Osteocyte (in vitro differentiated cells): ENCODE measurements at places on chromosomes 2 and 18. TPM values are rescaled to one million over a fixed set of nuclear protein-coding genes. Genes with fewer than 3 reads are reported as not detected.

- H3K4me3 ChIP-seq: no peak overlapping the region
- H3K27ac ChIP-seq: no peak overlapping the region
- H3K4me1 ChIP-seq: peaks cover 6% of the 10 kb centered on the region
- no peak for DNase-seq
These were observed 931.1 kb downstream of the LRP1B start for GRCh38 chr2:141199711-141200110.

DNA sequence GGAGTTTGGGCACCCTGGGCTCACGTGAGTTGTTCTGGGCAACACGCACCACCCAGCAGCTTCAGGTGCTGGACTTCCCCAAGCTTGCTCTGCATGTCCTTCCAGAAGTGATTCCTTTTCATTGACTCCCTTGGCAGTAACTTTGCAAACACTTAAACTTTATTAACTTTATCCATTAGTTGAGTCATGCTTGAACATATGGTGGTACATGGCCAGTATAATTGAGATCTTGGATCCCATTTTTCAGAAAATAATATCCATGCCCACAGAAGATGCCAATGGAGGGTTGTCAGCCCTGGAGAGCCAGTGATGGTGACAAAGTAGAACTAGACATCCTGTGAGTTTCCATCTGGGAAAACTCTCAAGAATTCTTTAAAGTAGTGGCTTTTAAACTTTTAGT lies 144.2 kb downstream of the COPS8 start:
- no peak for DNase-seq
- H3K27me3 ChIP-seq: no peaks in the 10 kb centered on the region
- no peak overlapping the region for H3K27ac ChIP-seq
- no peak overlapping the region for H3K4me3 ChIP-seq
- H3K4me1 ChIP-seq: peaks cover 17% of the 10 kb centered on the region

DNA sequence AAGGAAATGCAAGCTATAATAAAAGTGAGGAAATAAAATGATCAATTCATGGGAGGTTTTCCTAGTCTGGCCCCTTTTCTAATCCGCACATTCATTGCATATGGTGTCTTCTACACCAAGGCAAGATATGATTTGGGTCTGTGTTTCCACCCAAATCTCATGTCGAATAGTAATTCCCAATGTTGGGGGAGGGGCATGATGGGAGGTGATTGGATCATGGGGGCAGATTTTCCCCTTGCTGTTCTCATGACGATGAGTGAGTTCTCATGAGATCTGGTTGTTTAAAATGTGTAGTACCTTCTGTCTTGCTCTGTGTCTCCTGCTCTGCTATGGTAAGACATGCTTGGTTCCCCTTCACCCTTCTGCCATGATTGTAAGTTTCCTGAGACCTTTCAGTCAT lies 315.4 kb downstream of the CYRIA start:
- H3K4me1 ChIP-seq: no peaks in the 10 kb centered on the region
- no peaks in the 10 kb centered on the region for H3K27me3 ChIP-seq
- H3K36me3 ChIP-seq: no peaks in the 10 kb centered on the region
- H3K4me3 ChIP-seq: no peak overlapping the region

MEIS1 gene
- total RNA-seq: 0.86 and 0.91 TPM in 2 replicates

GRCh38 chr18:48766026-48766425 lies 184.7 kb downstream of the SMAD7 start:
- peaks cover 37% of the 10 kb centered on the region for H3K36me3 ChIP-seq
- H3K27me3 ChIP-seq: no peaks in the 10 kb centered on the region
- no peak overlapping the region for H3K27ac ChIP-seq
- peaks cover 18% of the 10 kb centered on the region for H3K4me1 ChIP-seq
- no peak overlapping the region for H3K4me3 ChIP-seq

GRCh38 chr2:196086517-196087368 lies 18.1 kb upstream of the DNAH7 start:
- no peaks in the 10 kb centered on the region for H3K36me3 ChIP-seq
- DNase-seq: no peak
- H3K27ac ChIP-seq: no peak overlapping the region
- H3K4me1 ChIP-seq: peaks cover 16% of the 10 kb centered on the region

GRCh38 chr18:55879331-55879730 lies 291.3 kb upstream of the TCF4 start:
- H3K27ac ChIP-seq: no peak overlapping the region
- H3K36me3 ChIP-seq: no peaks in the 10 kb centered on the region
- peaks cover 13% of the 10 kb centered on the region for H3K4me1 ChIP-seq
- no peak for DNase-seq
- H3K27me3 ChIP-seq: no peaks in the 10 kb centered on the region

DNA sequence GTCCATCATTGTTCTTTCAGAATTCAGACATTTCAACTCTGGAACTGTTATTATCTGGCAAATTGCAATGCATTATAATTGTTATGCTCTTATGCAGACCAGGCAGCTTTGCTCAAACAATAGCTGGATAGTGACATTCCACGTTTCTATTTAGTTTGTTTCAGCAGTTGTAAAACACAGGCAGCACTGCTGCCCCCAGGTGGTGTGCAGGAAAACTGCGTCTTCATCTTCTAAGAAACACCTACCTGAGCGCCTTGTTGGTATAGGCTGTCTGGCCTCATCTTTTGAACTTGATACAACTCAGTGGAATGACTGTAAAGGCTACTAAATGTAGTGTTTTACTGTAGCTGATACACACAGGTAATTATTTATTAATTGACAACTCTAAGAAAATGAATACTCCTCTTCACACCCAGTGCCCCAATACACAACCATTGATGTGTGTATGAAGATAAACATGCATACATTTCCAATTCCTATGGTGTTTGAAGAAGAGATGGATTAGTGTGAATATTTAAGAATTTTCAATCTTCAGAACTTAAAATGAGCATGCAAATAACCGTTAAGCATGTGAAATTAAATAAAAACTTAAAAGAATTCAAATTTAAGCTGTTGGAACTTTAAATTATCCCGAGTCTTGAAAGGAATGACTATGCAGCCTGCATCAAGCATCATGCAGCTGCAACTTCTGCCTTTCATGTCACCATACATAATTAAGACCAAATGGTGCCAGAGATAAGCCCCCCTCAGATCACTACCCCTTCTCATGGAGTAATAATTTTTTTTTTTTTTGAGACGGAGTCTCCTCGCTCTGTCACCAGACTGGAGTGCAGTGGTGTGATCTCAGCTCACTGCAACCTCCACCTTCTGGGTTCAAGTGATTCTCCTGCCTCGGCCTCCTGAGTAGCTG lies 85.6 kb downstream of the CD8B2 start:
- H3K4me3 ChIP-seq: no peak overlapping the region
- no peak for DNase-seq
- H3K4me1 ChIP-seq: peaks cover 20% of the 10 kb centered on the region
- no peaks in the 10 kb centered on the region for H3K36me3 ChIP-seq

- H3K36me3 ChIP-seq: no peaks in the 10 kb centered on the region
- peak overlapping the region; percentile 62 for H3K27ac ChIP-seq
- peak overlapping the region; percentile 87 for H3K4me3 ChIP-seq
- no peak for DNase-seq
These were observed 1.4 kb downstream of the CCDC85A start for GRCh38 chr2:56185101-56185581.

INHBB gene
- 0.50 and 0.62 TPM in 2 replicates for total RNA-seq

GRCh38 chr2:28271919-28272250 lies 120.8 kb upstream of the FOSL2 start:
- H3K27me3 ChIP-seq: no peaks in the 10 kb centered on the region
- H3K4me1 ChIP-seq: peaks cover 52% of the 10 kb centered on the region
- H3K36me3 ChIP-seq: no peaks in the 10 kb centered on the region
- peak overlapping the region; percentile 45 for H3K27ac ChIP-seq

GRCh38 chr2:95158891-95159619 lies 593 bp downstream of the ZNF514 start:
- DNase-seq: no peak
- no peaks in the 10 kb centered on the region for H3K27me3 ChIP-seq
- H3K4me3 ChIP-seq: peak overlapping the region; percentile 82
- H3K27ac ChIP-seq: peak overlapping the region; percentile 70

DAPL1 gene
- not detected in 2 replicates for total RNA-seq

DNA sequence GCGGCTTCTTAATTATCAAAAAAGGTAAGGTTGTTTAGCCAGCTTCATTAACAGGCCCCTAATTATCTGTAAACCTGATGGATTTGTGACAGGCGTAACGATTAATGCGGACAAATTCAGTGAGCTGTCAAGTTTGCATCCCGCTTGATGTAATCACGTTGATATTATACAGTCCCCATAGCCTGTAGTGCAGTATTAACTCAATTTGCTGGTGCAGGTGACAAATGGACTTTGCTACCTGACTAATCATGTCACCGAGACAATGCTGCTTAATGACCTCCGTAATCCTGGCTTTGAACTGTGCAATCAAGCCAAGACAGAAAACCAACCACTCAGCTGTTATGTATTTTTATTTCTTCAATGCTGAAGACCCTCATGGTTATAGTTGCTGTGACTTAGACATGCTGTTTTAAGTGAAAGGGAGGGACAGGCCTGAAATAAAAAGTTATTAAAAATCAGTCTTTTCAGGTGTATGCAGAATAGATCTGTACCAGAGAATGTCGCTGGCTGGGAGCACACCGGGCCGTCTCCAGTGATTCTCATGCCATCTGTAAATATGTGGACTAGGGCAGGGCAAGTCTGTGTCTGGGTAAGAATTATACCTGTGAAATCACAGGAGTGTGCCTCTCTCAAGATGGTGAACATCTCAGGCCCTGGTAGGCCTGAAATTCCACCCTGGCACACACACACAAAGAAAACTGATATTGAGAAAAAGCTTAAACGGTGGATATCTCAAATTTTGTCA lies 4.3 kb downstream of the TSHZ1 start:
- no peak overlapping the region for H3K27ac ChIP-seq
- no peak for DNase-seq
- H3K36me3 ChIP-seq: peaks cover 4% of the 10 kb centered on the region

- H3K27ac ChIP-seq: no peak overlapping the region
- no peaks in the 10 kb centered on the region for H3K4me1 ChIP-seq
- no peaks in the 10 kb centered on the region for H3K36me3 ChIP-seq
- no peak for DNase-seq
- H3K27me3 ChIP-seq: peaks cover 2% of the 10 kb centered on the region
- H3K4me3 ChIP-seq: no peak overlapping the region
These were observed 124.0 kb downstream of the TMEM200C start for GRCh38 chr18:5771343-5771742.

GRCh38 chr2:226754821-226755604 lies 44.6 kb downstream of the IRS1 start:
- no peak overlapping the region for H3K4me3 ChIP-seq
- peaks cover 36% of the 10 kb centered on the region for H3K4me1 ChIP-seq
- H3K36me3 ChIP-seq: no peaks in the 10 kb centered on the region

CCL20 gene
- total RNA-seq: not detected in 2 replicates

DNA sequence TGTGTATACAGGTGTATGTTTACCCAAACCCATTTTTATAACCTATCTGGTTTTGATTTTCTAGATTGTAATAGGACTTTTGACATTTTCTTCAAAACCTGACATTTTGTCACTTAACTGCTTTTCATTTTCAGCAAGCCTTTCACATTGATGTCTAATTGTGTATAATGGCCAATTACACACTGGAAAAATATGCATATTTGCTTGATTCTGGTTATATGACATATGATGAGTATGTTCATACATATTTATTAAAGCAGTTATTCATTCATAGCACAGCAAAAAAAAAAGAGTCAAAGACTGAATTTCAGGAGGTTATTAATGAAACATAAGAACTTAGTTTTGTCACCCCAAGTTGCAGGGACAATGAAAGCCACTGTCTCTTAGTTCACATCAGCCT lies 307.7 kb upstream of the TNP1 start:
- H3K4me3 ChIP-seq: no peak overlapping the region
- H3K27ac ChIP-seq: no peak overlapping the region
- H3K36me3 ChIP-seq: no peaks in the 10 kb centered on the region
- H3K4me1 ChIP-seq: peaks cover 10% of the 10 kb centered on the region
- DNase-seq: no peak

GRCh38 chr2:192122141-192122540 lies 72.6 kb downstream of the TMEFF2 start:
- H3K4me1 ChIP-seq: peaks cover 59% of the 10 kb centered on the region
- no peaks in the 10 kb centered on the region for H3K27me3 ChIP-seq
- DNase-seq: no peak
- H3K4me3 ChIP-seq: no peak overlapping the region

DNA sequence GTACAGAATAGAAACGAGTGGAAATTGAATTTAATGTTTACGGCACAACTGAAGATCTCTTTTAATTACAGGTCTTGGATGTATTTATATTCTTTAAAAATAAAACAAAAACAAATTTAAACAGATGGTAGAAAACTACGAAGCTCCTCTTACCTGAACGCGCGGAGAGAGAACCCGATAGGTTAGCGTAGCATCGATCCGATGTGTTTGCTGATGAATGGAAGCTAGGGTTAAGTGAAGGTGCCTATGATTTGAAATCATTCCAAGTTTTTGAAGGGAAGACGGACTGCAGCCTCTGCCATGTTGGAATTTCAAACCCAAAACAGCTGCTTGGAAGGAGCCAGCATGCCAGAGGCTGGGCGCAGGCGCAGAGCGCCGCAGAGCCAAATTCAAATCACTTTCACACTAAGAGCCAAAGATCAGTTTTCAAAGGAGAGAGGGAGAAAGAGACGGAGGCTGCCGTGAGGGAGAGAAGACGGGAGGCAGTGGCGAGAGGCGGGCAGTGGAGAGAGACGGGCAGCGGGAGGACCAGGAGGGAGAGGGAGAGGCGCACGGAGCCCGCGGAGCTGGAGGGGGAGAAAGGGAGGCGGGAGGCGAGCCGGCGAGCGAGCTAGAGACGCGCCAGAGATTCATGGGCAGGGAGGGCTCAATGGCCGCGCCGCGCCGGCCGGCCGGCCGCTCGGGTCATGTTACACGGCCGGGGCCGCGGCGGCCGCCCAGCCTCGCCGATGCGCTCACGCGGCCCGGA lies at the start of gene FIGN:
Gene FIGN (minus strand): TSS at position 324 of the 748 bp plus-strand sequence. CDS start 1,081 bp downstream, outside the sequence.
- no peaks in the 10 kb centered on the region for H3K36me3 ChIP-seq
- H3K27me3 ChIP-seq: peaks cover 2% of the 10 kb centered on the region
- DNase-seq: peak; percentile 95
- H3K27ac ChIP-seq: peak within 1 kb of the TSS; percentile 96

WIPF1 gene
- total RNA-seq: 57.7 and 60.1 TPM in 2 replicates

DNA sequence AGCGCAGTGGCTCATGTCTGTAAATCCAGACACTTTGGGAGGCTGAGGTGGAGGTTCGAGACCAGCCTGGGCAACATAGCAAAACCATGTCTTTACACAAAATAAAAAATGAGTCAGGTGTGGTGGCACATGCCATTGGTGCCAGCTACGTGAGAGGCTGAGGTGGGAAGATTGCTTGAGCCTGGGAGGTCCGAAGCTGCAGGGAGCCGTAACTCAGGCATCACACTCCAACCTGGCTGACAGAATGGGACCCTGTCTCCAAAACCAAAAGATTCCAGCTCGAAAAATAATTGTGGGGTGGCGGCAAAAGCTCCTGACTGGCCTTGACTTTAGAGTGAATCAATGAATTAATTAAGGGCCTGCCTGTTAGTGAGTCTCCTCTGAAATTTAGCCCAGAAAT lies 1.2 kb upstream of the ALPP start:
- no peaks in the 10 kb centered on the region for H3K36me3 ChIP-seq
- H3K4me1 ChIP-seq: peaks cover 3% of the 10 kb centered on the region
- H3K27me3 ChIP-seq: peaks cover 2% of the 10 kb centered on the region
- H3K4me3 ChIP-seq: no peak overlapping the region

DNA sequence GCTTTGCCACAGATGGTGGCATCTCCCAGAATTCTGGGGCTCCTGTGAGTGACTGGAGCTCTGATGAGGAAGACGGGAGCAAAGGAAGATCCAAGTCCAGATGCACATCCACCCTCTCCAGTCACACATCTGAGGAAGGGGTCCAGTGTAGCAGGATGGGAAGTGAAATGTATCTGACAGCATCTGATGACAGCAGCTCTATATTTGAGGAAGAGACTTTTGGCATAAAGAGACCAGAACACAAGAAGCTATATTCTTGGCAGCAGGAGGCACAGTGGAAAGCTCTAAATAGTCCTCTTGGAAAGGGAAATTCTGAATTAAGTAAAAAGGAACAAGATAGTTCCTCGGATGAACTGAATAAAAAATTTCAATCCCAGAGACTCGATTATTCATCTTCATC lies 23.5 kb upstream of the C1GALT1C1L start:
- peaks cover 15% of the 10 kb centered on the region for H3K36me3 ChIP-seq
- H3K4me3 ChIP-seq: no peak overlapping the region
- no peaks in the 10 kb centered on the region for H3K27me3 ChIP-seq
- no peak for DNase-seq
- peaks cover 29% of the 10 kb centered on the region for H3K4me1 ChIP-seq
